Esophagus muscularis mucosa (tissue), 4 donors: ENCODE measurements at places on chromosomes 6 and 20.

- no peak for DNase-seq
Observed at GRCh38 chr6:150198532-150198931, 55.7 kb downstream of the PPP1R14C start.

- no peak for DNase-seq
Observed at GRCh38 chr6:25297823-25298522, 18.8 kb downstream of the CARMIL1 start.

DNA sequence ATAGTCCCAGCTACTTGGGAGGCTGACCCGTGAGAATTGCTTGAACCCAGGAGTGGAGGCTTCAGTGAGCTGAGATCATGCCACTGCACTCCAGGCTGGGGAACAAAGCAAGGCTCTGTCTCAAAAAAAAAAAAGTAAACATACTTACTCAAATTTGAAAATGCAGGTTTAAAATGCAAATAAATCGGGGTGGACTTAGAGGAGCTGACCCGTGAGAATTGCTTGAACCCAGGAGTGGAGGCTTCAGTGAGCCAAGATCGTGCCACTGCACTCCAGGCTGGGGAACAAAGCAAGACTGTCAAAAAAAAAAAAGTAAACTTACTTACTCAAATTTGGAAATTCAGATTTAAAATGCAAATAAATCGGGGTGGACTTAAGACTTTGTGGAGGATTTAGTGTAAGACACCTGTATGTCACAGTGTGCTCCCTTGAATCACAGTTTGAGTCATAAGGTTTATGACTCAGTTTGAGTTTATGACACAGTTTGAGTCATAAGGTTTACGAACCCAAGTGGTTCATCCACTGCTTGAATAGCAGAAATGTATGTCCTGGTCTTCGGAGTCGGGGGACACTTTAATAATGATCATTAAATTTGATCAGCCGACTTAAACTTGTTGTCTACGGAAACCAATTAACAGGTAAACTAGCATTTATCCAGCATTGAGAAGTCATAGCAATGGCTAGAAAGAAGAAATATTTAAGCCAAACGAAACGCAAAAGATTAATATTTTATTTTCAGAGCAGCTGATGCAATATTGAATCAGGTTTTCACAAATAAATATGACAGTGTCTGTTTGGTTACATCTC is 6.8 kb upstream of the MRPS10 start:
- no peak for DNase-seq

DNA sequence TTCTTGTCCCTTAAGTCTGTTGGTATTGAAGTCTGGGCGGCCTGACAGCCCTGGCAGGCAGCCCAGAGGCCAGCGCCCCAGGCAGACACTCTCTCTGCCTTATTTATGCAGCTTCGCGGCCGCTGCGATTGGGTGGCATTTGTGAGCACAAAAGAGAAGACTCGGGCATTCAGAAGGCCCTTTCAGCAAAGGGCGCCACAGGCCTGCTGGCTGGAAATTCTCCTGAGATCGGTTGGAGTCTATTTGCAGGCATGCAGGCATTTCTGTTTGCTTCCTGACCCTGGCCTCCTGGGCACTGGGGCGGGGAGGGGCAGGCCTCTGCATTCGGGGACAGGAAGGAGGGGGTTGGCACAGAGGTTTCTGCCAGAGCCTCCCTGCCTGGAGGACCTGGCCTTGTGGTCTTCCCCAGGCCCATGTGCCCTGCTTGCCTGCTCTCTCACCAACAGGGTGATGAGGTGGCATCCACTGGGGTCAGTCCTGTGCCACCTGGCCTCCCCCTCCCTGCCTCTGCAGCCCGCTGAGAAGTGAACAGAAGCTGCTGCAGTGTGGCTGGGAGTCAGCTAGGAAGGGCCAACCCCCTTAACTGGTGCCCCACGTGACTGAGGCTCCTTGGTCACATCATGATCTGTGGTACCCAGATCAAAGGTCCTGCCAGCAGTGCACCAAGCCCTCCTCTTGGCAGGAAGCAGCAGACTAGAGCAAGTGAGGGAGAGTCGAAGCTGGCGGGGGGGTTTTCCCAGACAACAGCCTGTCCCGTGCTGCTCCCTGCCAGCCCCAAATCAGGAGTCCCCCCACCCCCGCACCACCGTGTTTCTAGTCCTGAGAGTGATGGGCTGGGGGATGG is 16.6 kb upstream of the CCDC167 start:
- no peak for DNase-seq

DNA sequence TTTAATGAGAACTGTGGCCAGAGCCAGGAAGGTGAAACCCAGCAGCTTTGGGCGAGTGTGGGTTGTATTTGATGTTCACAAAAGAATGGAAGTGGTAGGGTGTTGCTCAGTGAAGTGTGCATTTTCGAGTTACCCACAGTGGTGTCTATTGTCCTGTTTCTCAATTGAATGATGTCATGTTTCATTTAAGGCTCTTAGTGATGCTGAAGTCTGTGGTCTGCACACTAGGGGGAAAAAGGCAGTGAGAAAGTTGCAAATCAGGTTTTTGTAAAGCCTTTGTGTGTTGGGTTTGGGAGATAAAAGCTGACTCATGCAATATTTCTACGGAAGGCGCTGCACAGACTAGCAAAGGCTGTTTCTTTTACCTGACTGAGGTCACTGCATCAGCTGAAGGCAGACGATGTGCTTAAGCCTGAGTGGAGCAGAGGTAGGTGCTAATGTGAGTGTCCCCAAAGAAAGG is 121.1 kb downstream of the PLEKHG1 start:
- DNase-seq: no peak

DNA sequence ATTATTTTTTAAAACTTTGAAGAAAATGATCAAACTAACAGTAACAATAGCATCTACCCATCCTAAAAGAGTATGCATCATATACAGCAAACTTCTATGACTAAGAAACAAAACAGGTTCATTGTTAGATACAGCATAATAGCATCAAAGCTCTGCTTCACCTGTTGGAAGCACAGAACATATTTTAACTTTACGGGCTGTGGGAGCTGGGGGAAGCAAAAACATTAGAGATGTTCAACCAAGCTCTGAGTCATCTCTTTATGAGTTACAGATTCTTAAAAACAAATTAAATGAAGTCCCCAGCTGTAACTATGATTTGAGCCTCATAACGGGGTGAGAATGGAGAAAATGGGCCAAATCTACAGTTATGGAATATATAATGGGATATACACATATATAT is 63.4 kb downstream of the SYNE1 start:
- no peak for DNase-seq

- no peak for DNase-seq
Observed at GRCh38 chr20:24785141-24786110, 163.6 kb upstream of the CST7 start.

GRCh38 chr6:125981571-125982185 is 4.7 kb upstream of the TRMT11 start:
- DNase-seq: no peak

DNA sequence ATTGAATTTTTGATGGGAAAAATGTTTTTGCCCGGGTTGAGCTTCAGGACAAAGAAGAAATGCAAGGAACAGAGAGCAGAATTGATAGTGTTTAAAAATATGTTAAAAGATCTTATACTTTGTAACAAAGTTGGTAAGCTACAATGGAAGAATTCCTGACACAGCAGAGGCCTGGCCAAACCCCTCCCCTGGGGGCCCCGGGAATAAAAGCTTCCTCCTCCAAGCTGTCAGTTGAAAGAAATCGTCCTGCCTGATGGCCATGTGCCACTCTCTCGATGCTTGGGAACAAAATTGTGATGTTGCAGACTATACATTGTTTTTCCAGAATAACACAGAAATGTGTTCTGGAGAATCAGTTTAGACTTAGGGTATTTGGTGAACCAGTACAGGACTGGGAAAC is 14.2 kb upstream of the TOX2 start:
- DNase-seq: no peak

- no peak for DNase-seq
Observed at GRCh38 chr6:79810185-79810705, 137.1 kb downstream of the ELOVL4 start.

DNA sequence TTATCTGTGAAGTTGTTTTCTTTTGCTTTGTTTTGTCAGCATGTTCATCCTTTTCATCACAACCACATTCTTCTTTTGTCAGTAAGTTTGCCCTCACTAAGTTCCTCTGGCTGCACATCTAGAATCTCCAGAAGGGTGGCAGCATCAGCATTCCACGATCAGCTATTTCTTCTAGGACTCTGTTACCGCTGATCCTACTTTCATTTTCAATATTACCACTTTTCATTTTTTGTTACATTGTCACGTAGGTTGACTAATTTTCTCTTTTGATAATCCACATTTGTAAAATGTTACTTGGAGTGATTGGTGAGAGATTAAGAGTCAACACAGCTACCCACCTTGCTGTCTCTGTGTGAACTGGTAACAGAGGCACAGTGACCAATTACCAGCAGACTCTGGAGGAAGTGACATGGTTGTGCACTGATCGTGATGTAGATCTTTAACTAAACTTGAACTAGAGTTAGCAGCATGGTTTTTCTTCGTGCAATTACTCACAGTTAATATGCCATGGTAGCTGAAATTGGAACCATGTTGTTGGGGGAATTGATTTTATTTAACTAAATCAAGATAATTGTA is 307.9 kb upstream of the SLC35B3 start:
- no peak for DNase-seq

DNA sequence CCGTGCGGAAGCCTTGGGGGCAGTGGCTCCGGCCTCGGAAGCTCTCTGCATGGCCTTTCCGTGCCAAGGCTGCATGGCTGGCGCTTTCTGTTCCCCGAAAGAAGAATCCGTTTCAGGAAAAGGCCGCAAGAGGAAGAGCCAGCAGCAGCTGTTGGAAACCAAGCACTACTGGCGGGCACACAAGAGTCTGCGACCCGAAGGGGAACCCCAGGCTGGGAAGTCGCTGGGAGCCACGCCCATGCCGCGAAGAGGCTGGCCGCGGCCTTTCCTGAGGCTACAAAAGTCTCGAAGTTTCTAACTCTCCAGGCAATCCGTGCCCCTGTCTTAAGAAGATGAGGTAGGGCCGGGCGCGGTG is at the start of gene CGAS:
CGAS (minus strand) TSS at position 191 of the 355 bp plus-strand sequence; CDS start at position 75, 116 bp downstream.
- peak; percentile 92 for DNase-seq

DNA sequence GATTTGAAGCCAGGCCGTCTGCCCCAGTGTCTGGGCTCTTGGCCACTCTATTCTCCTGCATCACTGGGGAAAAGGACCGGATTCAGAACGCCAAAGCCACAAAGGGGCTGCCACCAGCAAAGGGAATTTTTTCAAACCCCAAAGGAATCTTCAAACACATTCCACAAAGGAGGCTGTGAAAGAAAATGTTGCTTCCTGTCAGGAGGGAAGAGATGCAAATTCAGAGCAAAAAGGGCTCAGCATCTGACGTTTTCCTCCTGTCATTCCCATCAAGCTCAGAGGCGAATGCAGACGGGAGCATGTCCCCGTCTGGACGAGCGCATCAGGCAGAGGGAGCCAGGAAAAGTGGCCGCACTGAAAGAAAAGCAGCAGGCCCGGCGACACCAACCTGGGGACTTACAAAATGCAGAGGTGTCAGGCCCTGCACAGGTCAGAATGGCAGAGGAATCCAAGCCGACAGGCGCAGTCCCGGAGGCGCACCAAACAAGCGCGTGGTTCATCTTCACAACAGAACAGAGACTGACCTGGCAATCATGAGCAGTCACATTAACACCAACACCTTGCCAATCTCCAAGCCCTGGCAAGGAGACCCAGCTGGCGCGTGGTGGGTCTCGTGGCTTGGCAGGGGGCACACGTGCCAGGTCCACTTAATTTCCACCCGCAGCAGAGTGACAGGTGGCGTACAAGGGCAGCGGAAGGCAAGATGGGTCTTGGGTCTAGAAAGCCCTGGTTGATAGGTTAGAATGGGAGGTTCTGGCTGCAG is 62.8 kb downstream of the GRM4 start:
- no peak for DNase-seq

GRCh38 chr20:64015635-64016034 is 20.3 kb upstream of the C20orf204 start:
- no peak for DNase-seq

DNA sequence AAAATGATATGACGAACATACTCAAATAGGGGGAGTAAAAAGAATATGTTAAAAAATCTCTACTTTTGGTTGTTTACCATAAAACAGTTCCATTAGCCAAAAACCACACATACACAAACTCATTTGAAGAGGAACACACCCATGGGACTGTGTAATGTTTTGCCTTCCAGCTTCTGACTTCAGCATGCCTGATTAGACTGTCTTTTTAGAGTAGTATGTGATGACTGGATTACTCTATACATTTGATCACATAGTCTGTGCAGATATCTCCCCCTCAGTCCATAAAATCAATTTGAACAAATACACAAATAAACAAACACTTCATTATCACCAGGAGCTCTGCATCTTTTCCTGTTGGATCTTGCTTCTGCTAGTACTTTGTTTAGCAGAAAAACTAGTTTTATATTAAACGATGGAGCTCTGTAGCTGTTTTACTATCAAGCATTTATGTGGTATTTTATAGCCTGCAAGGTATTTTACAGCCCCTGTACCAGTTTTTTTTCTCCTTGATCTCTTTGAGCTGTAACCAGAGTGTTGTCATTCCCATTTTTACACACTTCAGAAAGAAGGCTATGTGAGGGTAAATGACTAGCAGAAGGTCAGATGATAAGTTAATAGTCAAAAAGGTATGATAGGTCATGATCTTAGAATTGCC is 866.5 kb upstream of the MAP3K7 start:
- no peak for DNase-seq
